CD4-positive, alpha-beta T cell treated with Interleukin-6 at 100 ng/mL for 8 hours (primary cell): ENCODE measurements at places on chromosomes 6 and 20.
A peak's percentile ranks its signal among the peaks of the same experiment; 100 is the strongest.

GRCh38 chr20:2637246-2637645 is 15.2 kb upstream of the NOP56 start:
- no peak for DNase-seq

DNA sequence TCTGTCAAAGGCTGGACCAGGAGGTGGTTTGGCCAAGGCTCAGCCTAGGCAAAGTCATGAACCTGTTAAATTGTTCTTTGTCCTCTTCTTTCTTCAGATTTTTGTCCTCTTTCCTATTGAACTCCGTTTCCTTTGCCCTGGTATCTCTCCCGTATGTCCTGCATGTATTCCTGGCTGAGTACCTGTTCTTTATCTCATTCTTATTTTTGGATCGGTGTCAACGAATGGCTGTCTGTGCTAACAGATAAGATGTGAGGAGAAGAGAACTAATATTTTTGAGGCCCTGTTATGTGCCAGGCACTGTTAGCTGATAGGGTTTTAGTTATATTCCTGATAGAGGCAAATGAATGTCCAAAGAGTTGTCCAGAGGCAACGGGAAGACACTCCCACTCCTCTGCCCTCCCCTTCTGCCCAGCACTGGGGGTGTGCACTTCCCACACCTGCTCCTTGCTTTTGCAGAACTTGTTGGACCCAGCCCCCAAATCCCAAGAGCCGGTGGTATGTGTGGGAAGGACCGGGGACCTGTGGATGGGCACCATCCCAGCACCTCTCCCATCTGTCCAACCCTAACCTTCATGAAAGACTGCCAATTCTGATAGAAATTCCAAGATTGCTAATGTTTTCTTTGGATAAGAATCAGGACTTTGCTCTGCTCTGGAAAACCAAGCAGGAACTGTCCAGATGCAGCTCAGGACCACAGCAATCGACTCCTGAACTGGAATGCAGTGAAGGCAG is 20.6 kb downstream of the MMP24OS start:
- no peak for DNase-seq

DNA sequence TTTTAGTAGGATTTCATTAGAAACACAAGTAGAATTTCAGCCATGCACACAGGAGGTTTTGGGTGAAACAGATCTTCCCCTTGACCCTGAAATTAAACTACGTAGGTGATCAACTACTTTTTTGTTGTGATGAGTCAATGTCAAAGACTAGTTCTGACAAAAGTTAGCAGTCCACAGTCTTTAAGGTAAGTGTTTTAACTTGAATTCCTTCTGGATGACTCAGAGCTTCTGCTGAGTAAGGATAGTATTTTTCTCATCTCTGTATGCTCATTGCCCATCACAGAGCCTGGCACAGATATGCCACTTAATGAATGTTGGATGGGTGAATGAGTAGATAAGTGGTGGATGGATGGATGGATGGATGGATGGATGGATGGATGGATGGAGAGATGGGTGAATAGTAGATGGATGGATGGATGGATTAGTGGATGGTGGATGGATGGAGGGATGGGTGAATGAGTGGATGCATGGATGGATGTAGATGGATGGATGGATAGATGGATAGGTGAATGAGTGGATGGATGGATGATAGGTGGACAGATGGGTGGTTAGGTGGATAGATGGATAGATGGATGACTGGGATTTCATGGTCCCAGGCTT is 165.3 kb downstream of the ZMYND8 start:
- no peak for DNase-seq

- no peak for DNase-seq
Measured at GRCh38 chr6:160137130-160137988, 15.7 kb downstream of the SLC22A1 start.

- DNase-seq = no peak
Measured at GRCh38 chr20:48782053-48782452, 45.7 kb downstream of the PREX1 start.

GRCh38 chr6:164095056-164095455 is 680.5 kb downstream of the QKI start:
- no peak for DNase-seq

- DNase-seq = no peak
Measured at GRCh38 chr6:36888654-36889481, 3.1 kb downstream of the C6orf89 start.

GRCh38 chr6:156545021-156545420 is 232.2 kb upstream of the ARID1B start:
- no peak for DNase-seq

DNA sequence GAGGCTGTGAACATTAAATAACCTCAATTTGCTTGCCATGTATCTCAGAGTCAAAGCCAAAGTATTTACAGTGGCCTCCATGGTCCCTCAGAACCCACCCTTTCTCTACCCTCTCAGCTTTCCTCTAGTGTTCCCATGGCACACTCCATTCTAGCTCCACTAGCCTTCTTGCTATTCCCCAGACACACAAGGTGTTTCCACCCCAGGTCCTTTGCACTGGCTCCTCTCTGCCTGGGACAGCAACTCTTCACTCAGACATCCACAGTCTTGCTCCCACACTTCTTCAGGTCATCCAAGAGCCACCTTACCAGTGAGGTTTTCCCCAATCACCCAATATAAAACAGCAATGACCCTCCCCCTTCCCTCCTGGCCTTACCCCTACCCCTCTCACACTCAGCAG is 56.5 kb upstream of the PLEKHG1 start:
- DNase-seq = no peak

DNA sequence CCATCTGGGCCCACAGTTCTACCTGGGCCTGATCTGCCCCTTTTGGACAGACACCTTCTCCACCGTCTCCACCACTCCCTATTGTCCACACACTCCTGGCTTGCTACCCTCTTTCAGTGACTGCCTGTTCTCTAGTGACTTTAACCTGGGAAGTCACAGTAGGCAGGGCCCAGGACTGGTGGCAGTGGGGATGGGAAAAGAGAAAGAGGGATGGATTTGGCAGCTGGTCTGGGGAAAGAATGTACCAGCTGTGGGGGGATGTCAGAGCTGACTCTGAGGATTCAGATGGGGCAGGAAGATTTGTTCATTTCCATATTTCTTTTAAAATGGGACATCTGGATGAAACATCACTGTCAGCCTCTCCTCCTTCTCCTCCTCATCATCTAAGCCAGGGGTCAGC is 85.5 kb downstream of the SULF2 start:
- no peak for DNase-seq

- peak; percentile 51 for DNase-seq
Measured at GRCh38 chr20:645318-646106, 7.5 kb downstream of the SRXN1 start.

- no peak for DNase-seq
Measured at GRCh38 chr20:22385602-22386305, 198.6 kb downstream of the FOXA2 start.

DNA sequence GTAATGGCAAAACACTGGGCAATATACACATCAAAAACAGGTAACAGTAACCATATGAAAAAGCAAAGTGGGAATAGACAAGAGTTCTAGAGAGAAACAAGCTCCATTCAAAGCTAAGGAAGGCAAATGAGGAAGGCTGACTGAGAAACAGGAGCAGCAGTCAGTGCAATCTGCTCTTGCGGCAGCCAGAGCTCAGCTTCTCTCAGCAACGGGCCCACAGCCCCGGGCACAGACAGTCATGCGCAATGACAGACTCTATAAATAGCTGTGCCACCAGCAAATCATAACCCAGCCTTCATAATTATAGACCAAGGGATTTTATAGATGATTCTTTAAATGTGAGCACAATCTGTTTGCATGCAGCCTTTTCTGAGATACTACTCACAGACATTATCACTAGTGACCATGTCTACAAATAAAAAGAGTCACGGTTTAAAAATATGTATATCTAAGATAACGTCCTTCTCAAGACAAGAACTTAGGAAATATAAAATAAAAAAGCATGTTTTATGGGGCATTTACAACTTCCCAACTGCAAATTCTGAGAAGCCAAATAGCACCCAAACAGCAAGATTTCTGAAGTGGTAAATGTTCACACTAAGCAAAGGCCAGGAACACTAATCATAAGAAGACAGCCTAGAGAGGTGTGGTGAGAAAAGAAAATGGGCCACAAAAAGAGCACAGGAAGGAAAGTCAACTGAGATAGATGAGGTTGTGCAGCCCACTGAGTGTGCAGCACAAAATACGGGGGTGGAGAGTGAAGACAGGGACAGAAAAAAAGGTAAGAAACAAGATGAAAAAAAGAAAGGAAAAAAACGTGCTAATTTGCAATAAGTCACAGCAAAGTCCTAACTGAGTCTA is 39.9 kb upstream of the BEND6 start:
- no peak for DNase-seq

DNA sequence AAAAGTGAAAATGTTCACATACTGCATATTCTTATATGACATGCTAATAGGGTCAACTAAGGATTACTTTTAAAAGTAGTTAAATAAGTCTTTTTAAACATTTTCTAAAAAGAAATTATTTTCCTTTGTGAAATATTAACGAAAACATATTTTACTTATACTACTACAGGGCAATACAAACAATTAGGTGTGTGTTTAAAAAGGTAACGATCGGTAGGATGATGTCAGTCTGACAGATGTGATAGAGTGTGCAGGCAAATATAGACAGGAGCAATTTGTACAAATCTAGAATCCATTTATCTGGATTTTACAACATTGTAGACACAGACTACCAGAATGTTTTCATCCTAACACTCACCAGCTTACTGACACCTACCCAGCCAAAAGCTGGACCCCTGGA is 257.5 kb downstream of the FOXC1 start:
- no peak for DNase-seq

- no peak for DNase-seq
Measured at GRCh38 chr20:53210931-53211330, 238.8 kb downstream of the TSHZ2 start.

- no peak for DNase-seq
Measured at GRCh38 chr6:167750956-167751358, 75.8 kb upstream of the AFDN start.

- DNase-seq = no peak
Measured at GRCh38 chr20:1160991-1161390, 23.8 kb downstream of the TMEM74B start.

GRCh38 chr20:38872036-38872435 is 54.2 kb upstream of the FAM83D start:
- DNase-seq = no peak

GRCh38 chr6:109483735-109484057 is 677 bp upstream of the ZBTB24 start:
- no peak for DNase-seq

DNA sequence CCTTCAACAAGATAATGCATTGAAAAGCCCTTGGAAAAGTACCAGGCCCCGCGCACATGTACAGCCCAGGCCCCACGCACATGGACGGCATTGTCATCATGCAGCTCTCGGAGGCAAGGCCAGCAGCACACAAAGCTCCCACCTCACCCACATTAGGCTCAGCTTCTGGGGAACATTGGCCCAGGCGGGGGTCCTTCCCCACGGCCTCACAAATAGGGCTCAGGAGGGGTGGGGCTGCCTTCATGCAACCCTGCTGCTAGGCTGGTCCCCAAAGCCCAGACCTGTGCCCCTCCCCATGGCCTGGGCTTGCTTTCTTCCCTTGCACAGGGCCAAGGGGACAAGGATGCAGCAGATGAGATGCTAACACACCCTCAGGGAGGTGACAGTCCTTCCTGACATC is 26.7 kb downstream of the NPEPL1 start:
- DNase-seq = no peak

DNA sequence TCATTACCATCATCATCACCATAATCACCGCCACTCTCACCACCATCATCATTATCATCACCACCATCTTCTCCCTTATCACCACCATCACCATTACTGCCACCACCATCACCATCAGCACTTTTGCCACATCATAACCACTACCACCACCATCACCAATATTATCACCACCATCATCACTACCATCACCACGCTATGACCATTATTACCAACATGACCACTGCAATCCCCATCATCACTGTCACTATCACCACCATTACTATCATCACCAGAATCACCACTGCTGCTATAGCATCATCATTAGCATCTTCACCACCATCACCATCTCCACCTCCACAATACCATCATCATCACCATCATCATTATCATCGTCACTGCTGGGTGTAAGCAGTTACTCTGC is 25.6 kb downstream of the CST1 start:
- no peak for DNase-seq

- DNase-seq = no peak
Measured at GRCh38 chr6:149714442-149714841, 3.5 kb downstream of the LATS1 start.

DNA sequence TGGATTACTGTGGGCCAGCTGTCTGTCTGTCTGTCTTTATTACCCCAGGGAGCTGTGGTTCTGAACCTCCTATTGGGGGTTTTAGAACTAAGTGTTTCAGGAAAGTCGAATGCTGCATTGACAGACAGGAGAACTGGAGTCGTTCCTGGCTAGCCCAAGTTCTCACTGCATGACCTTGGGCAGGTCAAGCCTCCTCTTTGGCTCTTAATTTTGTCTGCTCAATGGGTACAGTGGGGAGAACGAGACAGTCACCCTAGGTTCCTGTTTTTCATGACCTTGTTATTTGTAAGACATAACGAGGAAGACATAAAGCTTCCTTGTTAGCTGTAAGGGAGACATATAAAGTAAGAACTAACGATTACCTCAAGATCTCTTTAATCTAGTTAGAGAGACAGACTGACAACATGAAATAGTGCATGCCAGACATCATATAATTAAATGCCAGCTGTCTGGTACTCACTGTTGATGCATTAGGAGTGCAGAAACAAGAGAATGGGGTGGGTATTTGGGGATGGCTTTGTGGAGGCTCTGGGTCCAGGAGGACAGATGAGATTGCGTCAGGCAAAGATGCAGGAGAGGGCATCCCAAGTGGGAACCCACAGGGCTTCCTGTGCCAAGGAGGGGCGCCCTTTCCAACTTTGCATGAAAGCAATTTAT is 3.7 kb upstream of the CCDC167 start:
- no peak for DNase-seq

DNA sequence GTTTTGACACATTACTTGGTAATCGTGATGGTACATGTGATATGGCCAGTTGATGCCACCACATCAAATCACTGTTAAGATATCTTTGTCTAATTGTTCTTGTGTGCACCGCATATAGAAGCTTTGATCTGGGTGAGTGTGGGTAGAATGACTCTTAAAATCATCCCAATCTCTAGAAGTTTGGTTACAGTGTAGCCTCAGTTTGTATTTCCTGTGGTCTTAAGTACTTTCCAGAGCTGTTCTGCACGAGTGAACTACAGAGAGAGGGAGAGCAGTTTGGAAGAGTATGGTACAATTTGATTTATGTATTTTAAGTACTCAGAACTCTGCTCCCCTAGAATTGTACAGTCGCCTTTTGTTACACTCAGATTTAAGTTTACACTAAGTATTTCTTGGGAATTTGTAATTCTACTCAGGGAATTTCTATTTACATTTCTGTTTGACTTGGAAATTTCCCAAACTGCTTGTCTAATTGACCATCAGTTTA is 37.5 kb downstream of the SNX9 start:
- peak; percentile 47 for DNase-seq

- DNase-seq = no peak
Measured at GRCh38 chr6:53813801-53814200, 19.0 kb downstream of the LRRC1 start.

GRCh38 chr6:92820601-92821000 is 598.8 kb downstream of the EPHA7 start:
- DNase-seq = no peak
